ENCODE measurements at places on chromosomes 11 and 22. TPM values are rescaled to one million over a fixed set of nuclear protein-coding genes. Genes with fewer than 3 reads are reported as not detected.

DNA sequence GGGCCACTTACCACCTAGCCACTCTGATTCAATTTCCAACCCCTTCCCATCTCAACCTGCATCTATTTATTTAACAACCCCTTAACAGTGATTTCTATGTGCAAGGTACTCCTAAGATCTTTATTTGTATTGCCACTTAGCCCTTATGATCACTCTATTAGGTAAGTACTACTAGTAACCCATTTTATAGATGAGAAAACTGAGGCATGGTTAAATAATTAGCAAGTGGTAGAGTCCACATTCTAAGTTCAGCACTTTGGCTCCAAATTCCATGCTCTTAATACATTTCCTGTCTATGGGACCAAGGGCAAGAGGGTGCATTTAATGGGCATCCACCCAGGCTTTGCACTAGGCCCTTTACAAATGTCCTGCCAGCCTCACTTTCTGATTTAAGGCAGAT, 38.1 kb upstream of the CSNK2A3 start:
- DNase-seq = no peak

- DNase-seq = no peak
Observed at GRCh38 chr11:102521121-102521520, 9.4 kb downstream of the MMP7 start.

DNA sequence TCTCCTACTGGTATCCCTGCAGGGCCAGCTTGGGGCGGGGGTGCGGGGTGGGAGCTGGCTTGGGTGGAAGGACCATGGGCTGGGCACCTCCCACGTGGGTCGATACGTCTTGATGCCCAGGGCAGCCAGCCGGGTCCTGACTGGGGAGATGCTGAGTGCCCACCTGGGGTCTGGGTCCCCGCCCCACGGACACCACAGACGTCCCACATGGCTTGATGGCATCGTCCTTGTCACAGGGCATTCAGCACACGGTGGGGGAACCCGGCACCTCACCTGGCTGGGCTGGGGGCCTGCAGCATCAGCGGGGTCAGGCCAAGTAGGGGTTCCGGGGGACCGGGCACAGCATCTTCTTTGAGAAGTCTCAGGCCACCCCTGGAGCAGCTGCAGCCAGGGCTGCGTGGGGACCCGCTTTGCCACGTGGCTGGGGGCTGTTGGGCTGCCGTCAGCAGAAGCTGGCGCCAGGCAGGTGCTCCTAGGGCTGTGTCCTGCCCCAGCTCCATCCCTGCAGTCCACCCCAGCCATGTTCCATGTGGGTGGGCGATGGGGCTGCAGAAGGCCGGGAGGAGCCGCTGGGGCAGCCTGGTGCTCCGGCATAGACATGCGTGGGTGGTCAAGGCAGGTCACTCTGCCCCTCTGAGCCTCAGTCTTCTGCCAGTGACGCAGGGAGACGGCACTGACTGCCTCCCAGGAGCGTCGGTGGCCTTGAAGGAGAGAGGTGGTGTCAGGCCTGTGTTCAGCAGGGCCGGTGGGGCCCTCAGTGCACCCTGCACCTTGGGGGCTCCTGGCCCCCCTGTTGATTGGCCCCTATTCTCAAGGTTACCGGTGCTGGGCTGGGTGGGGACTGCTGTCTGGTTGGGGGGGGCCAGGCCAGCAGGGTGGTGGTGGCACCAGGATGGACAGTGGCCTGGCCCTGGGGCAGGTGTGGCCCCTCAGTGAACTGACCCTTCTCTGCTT, 8.4 kb downstream of the SELENOO start:
- no peak for DNase-seq

OR51A7 gene
- total RNA-seq = not detected

SCGB1D2 gene
- not detected for total RNA-seq

YWHAH gene
- 222 TPM for total RNA-seq
